ENCODE measurements at places on chromosomes 7 and 10.
A peak's percentile ranks its signal among the peaks of the same experiment; 100 is the strongest.

GRCh38 chr10:104322416-104322782 is 15.9 kb downstream of the ITPRIP start:
- no peak for DNase-seq

DNA sequence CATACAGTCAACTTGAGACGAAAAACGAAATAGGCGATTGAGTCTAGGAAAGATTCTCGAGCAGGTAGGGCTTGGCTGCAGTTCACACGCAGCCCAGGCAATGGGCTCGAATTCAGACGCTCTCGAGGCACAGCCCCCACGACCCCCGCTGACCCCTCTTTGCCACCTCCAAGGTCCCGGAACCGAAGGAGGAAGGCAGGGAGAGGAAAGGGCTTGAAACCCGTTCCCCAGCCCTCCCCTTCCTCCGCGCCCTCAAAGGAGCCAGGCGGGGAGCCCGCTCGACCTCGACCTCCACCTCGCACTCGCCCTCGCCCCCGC is 441 bp downstream of the CCDC186 start:
- DNase-seq: no peak

GRCh38 chr7:2192831-2193534 is 39.8 kb downstream of the MAD1L1 start:
- DNase-seq: no peak

DNA sequence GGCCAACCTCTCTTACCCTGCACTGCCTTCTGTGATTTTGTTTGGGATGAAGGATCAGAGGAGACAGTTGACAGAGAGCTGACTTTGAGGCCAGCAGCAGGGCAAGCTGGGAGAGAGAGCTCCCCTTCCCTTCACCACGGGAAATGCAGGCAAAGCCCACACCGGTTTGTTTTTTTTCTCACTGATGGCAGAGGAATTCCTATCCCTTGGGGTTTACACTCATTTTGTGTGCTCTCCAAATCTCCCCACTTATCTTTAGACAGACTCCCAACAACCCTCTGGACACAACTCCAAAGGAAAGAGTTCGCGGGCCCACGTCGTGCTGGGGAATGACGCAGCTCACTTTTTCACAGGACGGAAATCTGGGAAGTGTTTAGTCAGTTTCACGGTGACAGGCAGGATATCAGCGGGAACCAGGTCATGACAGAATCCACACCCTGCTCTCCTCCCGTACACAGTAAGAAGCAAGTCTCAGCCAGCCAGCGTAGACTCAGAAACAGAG is 68.3 kb upstream of the FAM171A1 start:
- no peak for DNase-seq

DNA sequence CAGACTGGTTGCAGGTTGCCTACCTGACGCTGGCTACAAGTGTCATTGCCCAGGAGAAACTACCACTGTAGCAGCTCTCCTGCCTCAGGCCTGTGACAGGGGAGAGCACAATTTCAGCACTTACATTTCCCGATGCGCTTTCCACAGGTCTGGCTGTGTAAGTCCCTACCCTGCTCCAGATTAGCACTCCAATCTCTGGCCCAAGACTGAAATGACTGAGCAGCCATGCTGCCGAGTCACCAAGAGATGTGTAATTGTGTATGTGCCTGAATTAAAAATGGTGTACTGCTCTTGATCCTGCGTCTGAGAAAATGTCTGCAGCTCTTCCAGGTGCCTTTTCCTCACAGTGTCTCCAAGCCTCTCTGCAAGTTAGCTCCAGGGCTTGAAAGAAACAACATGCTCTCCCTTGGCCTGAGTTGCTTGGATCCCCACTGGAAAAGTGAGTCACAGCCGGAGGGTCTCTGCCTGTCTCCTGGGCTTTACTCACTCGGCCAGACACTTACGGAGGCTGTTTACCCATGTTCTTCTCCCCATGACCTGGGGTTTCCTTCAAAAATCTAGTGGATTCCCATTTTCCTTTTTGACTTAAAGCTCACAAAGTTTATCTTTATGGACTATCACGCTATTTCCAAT is 1001.7 kb upstream of the KCND2 start:
- DNase-seq: no peak

DNA sequence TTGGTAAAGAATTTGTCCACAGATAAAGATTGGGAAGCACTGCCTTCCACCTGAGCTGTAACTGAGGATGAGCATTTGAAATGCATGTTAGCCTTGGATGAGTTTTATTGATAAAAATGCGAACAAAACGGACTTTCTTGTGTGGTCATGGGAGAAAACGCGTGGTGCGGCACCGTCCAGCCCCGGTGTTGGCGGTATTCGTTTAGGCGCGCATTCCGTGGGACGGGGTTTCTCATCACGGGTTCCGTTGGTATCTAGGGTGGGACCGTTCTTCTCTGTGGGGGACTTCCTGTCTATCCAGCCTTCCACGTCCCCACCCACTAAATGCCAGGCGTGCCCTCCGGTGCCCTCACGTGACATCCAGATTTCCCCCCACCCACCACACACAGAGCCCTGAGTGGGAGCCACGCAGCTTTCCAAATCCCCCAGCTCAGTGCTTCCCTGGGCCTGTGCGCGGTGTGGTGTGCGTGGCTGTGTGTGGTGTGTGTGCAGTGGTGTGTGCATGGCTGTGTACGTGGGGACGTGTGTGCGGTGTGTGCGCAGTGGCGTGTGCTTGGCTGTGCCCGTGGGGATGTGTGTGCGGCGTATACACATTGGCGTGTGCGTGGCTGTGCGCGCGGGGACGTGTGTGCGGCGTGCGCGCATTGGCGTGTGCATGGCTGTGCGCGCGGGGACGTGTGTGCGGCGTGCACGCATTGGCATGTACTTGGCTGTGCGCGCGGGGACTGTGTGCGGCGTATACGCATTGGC is 18.1 kb downstream of the IQCE start:
- no peak for DNase-seq

- no peak for DNase-seq
These were observed 72.0 kb upstream of the ZMIZ1 start for GRCh38 chr10:78996792-78997129.

DNA sequence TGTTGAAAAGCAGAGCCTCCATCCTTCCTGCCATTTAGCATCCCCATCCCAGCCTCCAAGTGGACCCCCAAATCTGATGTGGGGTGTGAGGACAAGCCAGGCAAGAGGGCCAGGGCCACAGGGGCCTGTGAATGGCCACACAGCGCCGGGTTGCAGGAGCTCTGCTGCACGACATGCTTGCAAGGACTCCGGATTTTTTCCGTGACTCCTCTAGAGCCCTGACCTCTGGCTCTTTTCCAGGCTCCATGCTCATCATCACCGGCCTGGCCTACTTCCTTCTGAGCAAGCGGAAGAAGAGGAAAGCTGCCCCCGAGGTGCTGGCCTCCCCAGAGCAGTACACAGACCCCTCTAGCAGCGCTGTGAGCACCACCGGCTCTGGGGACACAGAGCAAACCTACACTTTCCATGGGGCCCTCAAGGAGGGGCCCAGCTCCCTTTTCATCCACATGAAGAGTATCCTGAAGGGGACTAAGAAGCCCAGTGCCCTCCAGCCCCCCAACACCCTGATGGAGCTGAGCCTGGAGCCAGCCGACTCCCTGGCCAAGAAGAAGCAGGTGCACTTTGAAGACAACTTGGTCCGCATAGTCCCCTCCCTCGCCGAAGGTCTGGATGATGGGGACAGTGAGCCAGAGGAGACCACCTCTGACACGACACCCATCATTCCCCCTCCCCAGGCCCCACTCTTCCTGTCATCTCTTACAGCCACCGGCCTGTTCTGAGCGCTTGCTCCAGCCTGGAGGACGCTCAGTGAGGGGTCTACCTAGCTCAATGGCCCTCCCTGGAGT is 23.5 kb downstream of the TMEM72 start:
- DNase-seq: no peak

- DNase-seq: no peak
These were observed 201.0 kb upstream of the LYZL2 start for GRCh38 chr10:30830315-30831230.

GRCh38 chr10:51649064-51649463 is 50.3 kb downstream of the CSTF2T start:
- no peak for DNase-seq

DNA sequence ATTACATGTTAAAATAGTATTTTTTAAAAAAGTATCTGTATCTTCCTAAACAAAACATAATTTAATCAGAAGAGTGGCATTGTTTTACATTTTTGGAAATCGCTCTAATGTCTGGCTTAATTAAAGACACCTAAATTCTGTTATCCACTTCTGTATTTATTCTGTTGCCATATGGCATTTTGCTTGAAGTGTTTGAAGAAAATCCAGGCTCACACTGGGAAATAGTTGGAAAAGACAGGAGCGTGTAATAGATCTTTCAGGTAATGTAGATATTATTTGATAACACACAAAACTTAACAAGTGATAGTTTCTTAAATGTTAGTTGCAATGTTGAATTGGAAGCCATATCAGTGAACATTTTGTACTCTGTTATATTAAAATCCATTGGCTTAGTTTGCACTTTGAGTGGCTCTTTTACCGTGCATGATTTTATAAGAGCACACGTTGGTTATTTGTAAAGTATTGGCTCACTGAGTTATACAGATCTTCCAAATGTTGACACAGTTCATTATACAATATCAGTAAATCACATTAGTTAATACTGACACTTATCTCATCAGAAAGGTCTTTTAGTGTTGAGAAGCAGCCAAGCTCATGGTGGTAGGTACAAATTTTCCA is 128.4 kb upstream of the NPVF start:
- no peak for DNase-seq

GRCh38 chr10:11595395-11595692 is 16.1 kb downstream of the USP6NL start:
- DNase-seq: no peak

DNA sequence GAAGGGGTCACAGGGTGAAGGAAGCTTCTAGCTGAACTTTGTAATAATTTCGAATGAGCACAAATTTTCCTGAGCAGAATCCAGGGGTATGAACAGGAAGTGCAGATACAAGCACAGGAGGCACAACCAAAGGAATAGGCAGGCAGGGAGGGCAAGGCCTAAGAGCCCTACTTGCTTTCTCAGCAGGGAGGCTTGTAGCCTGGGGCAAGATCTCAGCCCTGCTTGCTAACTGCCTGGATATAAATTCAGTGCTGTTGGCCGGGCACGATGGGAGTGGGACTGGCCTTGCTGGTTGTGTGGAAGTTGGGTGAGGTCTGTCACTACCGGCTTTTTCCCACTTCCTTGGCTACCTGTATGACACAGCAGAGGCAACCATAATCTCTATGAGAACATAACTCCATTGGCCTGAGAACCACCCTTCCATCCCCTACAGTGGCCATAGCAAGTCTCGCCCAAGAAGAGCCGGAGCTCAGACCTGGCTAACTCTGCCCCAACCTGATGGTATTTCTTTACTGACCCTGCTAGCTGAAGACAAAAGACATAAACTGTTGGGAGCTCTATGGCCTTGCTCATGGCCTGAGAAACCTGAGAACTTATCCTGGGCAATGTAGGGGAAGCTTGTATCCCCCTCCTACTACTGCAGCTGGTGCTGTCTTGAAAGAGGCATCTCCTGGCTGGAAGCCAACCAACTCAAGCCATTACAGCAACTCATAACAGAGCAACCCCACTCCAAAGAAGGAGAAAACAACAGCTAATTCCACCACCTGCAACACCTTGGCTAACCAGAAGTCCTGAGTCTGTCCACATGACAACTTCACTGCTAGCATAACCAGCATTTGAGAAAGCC is 27.6 kb downstream of the CLDN12 start:
- DNase-seq: peak; percentile 13

- DNase-seq: peak; percentile 45
These were observed 787 bp upstream of the PLEKHA1 start for GRCh38 chr10:122373721-122374120.

GRCh38 chr10:21526188-21526859 is 842 bp upstream of the SKIDA1 start:
- no peak for DNase-seq

Measured in left renal cortex interstitium (tissue), 4 donors.